ENCODE measurements at places on chromosomes 5 and 9.

GRCh38 chr5:145056800-145057199, 778.3 kb downstream of the PRELID2 start:
- no peak for DNase-seq

GRCh38 chr9:126116351-126117157, 210.1 kb upstream of the MVB12B start:
- no peak for DNase-seq

GRCh38 chr5:29134418-29134817, 2059.1 kb upstream of the CDH6 start:
- DNase-seq: no peak

- no peak for DNase-seq
Measured at GRCh38 chr5:163633926-163634460, 128.6 kb downstream of the MAT2B start.

DNA sequence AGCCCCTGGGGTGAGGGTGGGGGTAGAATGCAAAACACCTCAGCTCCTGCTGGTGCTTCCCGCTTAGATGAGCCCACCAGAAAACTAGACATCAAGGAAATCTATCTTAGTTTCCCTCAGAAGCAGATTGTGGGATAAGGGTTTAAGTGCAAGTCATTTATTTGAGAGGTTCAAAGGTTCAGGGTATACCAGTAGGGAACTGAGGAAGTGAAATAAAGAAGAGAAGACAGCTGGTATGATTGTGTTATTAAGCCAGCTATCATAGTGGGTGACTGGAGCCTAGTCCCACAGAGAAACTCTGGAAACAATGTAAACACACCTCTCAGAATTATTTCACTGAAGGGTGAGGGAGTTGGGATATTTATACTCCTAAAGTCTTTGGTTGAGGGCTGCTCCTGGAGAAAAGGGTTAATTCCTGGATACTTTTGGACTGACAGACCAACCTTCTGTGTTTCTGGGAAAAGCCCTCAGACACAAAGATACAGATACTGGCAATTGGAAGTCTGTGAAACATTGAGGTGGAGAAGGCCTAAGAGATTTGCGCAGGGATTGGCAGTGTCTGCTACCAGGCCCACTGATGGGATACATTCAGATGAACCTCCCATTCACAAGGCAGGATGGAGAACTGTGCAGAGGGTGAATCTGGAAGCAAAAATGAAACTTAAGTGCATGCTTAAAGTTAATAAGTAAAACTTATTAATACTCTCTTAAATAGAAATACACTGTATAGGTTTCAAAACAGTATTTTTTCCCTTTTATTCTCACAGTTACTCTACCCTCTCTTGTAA, 6.4 kb upstream of the DCTN4 start:
- no peak for DNase-seq

DNA sequence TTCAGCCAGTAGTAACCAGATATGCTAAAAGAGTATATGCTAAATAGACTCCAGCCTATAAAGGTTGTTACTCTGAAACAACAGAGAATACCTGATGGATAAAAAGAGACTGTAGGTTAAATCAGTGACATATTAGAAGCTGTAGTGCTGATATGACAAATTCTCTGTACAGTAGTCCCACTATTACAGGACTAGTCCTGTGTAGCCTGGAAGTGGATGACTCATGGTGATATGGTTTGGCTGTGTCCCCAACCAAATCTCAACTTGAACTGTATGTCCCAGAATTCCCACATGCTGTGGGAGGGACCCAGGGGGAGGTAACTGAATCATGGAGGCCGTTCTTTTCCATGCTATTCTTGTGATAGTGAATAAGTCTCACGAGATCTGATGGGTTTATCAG, 276.2 kb upstream of the POU5F2 start:
- DNase-seq: no peak

DNA sequence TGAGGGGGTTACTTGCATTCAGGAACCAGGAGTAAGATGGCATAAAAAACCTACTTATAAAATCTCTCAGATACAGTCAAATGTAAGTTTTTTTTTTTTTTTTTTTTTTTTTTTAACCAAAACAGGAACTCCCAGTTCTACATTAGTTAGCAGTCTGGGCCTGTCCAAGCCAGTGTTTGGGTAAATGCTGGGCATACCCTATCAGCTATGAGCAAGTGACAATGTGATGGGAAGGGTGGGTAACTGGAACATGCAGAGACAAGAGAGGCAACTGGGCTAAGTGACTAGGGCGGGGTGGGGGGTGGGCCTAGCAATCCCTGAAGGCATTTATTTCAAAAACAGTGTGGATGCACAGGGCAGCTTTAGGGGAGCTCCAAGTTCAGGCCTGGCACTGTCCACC, 2.3 kb downstream of the NMRK1 start:
- DNase-seq: no peak

DNA sequence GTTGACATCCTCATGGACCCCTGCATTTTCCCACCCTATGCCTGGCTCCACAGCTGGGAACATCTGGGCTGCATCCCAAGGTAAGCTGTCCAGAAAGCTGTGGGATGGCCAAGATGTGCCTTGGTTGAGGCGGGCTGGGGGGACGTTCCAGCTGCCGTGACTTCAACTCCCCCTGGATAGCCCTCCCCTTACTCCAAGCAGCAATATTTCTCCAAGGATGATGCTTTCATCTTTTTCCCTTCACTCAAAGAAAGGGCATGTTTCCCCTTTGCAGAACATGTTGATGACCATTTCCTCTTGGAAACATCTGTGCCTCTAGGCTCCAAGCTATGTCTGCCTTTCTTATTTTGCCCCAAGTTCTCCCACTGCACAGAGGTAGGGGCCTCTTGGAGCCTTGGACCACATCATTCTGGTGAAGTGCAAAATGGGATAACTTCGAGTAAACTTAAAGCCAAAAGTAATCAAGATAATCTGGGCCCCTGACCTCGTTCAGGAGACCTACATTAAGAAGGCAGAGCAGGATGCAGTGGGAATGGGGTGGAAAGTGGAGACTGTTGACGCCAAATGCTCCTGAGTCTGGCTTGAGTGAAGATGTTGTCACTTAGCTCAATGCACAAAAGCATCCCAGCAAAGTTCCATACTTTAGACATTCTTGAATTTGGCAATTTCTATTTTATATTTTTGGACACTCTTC, 175.2 kb downstream of the GAS1 start:
- DNase-seq: no peak

GRCh38 chr5:176742246-176743105, 67.9 kb upstream of the UNC5A start:
- no peak for DNase-seq

DNA sequence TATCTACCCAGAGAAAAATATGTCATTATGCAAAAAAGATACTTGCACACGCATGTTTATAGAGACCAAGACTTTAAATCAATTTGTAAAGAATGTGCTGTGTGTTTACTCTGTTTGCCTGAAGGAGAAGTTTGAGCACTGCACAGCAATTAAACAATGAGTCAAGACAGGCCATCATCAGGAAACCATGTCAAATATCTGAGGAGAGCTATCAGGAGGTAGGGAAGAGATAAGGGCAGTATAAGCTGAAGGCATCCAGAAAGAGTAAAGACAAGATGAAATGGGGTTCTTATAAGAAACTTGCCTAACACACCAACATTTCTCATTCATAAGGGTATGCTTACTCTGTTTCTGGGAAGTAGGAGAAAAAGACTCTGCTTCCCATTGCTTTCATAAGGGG, 405.8 kb upstream of the PTGER4 start:
- no peak for DNase-seq

- DNase-seq: no peak
Measured at GRCh38 chr5:138610918-138611677, 35.9 kb upstream of the HSPA9 start.

DNA sequence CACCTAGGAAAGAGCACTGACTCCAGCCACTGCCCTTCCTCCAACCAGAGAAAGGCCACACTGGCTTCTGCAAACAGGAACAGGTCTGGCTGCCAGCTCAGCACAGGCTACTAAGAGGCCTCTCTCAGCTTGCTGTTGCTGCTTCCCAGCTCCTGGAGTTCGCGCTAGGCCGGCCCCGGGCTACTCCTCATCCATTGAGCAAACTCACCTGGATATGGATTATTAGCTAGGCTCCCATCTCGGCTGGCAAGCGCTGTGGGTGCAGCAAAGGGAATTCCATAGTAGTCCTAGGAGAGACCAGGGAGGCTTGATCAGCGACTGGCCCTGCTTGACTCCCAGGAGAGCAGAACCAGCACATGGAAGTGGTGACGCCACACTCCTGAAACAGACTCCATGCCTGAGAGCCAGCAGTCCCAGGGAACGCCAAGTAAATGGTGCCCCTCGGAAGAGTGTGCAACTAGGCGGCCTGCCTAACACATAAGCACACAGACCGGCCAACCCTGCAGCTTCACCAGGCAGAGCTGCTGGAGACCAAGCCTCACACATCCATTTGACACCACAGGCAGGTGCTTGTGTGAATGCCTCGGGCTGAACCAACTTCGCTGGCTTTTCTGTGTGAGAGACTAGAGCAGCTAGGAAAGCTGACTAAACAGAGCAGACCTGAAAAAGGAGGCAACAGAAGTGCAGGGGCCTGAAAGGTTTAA, 107.2 kb downstream of the UBE2R2 start:
- DNase-seq: no peak

DNA sequence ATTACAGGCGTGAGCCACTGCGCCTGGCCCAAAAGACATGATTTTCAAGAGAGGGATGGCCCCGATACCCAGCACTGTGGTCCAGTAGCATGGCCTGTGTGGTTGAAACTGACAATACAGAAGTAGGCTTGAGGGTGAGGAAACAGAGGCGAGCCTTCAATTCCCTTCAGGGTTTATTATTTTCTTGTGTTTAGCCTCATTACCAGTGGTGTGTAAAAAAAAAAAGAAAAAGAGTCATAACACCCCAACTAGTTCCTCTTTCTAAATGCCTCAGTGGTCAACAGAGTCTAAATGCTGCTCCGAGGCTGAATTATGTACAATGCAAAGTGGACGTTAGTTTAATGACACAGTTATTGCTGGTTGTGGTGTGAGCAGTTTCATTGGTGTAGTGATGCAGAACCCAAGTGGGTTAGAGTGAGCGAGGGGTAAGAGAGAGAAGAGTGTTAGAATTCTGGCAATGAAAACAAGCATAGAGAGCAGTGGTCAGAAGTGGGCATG, 58.8 kb downstream of the SNX30 start:
- DNase-seq: no peak

- DNase-seq: no peak
Measured at GRCh38 chr9:16033921-16034691, 481.3 kb downstream of the CCDC171 start.

- DNase-seq: no peak
Measured at GRCh38 chr9:86732514-86733171, 214.7 kb downstream of the GAS1 start.

- no peak for DNase-seq
Measured at GRCh38 chr5:151483647-151484046, 36.2 kb downstream of the SLC36A1 start.

DNA sequence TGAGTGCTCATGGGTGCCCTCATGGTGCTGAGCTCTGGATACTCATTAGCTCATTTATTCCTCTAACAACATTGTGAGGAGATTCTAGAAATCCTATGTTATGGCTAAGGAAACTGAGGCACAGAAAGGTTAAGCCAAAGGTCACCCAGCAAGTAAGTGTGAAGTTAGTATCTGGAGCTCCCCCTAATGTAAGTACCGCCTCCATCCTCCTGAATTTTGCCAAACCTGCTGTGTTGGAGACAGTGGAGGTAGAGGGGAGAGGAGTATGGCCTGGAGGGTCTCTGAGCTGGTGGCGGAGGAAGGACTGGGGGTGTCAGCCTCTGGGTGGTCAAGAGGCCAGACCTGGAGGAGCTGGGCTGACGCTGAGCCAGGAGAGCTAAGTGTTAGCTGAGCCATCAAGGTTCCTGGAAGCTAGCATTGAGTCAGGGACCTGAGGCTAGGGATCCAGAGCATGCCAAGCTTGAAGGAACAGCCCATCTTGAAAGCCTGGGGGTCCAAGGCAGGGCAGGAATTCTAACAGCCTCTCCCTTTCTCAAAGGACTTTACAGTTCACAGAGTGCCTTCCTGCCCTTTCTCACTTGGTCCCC, 114.8 kb downstream of the RGS3 start:
- no peak for DNase-seq

DNA sequence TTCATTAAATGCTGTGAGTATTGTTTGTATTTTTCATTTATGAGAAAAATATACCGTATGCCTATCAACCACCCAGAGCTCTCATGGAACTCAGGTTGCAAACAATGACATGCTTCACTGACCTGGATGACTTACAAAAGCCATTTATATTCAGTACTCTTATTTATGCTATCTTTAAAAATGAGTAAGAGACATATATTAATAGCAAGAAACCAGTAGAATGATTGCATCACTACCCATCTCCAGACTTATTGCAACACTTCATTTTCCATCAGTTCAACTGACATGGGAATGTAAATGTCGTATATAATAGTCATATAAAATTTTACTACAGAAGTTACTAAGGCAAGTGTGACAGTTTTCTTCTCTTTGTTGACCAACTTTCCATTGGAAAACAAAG, 69.1 kb downstream of the OTP start:
- no peak for DNase-seq

DNA sequence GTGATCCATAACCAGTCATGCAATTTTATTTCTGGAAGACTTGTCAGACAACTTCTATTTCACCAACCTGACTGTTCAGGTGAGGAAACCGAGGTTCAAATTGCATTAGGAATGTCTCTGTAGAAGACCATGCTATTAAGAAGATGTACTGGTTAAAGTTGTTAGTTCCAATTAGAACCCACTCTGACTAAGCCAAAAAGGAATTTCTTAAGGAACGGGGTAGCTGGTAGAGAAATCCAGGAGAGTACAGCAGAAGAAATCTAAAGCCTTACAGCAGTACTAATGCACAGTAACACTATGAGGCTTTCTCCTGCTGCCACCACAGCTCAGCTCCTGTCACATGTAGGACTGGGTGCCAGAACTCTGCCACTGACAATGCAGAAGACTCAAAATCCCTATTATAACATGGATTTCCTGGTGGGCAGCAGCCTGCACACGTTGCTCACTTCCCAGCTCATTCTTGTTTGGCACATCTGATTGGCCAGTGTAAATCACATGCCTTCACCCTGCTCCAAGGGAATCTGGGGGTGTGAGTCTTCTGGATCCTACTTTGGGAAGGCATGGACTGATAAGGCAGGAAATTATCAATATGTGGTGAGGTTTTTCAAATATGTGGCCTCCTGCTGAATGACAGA, 37.1 kb downstream of the CAST start:
- DNase-seq: no peak

GRCh38 chr9:13429301-13430190, 150.1 kb upstream of the MPDZ start:
- DNase-seq: no peak

DNA sequence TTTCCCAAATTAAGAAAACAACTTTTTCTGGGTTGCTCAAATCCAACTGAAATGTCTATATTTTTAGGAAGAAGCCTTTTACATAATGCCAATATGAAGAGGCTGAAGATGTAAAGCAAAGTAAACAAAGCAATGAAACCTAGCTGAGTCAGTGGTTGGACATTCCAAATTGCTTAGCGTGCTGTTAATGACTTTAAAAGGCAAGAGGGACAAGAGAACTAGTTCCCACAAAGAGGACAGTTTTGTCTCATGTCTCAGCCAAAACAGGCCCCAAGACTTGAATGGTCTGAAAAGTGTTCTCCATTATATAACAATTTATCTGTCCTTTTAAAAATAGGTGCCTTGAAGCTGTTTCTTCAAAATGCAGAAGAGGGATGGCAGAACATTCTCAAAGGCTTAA, 407.0 kb downstream of the ENC1 start:
- DNase-seq: no peak

Measured in NCI-H187 (cell line).